ENCODE measurements at places on chromosomes 2 and 18.

DNA sequence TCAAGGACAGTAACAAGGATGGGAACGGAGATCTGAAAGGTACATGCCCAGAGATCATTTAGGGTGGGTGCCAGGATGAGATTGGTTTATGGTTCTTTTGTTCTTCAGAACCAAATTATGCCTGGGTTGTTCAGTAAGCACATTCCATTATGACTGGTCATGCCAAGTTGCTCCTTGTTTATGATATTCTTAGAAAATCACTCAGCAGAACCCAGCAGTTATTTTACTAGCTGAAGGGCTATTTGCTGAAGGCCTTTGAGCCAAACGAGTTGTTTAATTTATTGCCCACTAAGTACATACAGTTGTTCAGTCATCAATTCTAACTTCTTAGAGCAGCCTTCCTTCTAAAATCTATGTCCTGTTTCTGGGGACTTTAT, 635 bp downstream of the SLC3A1 start:
- DNase-seq, result no peak

DNA sequence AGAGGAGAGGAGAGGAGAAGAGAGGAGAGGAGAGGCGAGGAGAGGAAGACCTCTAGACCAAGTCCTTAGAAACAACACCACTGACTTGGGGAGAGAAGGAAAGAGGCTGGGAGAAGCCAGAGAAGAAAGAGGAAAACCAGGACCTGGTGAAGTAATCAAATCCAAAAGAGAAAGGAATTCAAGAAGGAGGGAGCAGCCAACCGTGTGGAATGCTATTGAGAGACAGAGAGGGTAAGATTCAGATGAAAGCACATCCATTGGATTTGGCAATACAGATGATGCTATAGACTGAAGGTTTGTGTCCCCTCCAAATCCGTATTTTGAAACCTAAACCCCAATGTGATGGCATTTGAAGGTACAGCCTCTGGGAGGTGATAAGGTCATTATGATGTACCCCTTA, 50.7 kb downstream of the GALNT14 start:
- DNase-seq, result no peak

DNA sequence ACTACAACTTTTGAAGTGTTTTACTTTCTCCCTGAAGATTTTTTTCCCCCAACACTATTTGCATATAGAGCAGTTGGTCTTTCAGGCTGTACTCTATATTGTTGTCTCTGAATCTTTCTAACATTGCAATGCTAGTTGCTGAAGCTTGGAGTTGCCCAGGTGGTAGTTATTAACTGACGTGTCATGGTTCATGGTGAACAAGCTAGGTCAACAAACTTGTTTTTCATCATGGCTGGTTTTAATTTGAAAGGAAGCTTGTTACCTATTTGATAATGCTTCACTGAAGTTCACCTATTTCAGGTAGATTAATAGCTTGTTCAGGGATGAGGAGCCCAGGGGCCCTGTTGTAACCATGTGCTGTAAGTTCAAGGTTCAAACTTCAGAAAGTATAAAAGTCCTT, 158.8 kb upstream of the ZEB2 start:
- DNase-seq, result no peak

DNA sequence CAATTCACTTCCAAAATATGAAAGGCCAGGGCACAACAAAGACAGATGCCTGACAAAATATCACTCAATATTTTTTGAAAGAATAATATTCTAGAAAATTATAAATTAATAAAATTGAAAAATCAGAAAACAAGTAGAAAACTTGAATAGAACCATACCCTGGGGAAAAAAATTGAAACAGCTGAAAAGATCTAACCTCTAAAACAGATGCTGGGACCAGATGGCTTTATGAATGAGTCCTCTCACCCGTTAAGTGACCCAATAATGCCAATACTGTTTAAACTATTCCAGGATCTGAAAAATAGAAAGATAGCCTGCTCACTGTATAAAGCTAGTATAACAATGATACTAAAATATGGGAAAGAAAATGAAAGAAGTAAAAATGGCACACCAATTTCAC, 322.3 kb upstream of the VWC2L start:
- DNase-seq, result no peak

DNA sequence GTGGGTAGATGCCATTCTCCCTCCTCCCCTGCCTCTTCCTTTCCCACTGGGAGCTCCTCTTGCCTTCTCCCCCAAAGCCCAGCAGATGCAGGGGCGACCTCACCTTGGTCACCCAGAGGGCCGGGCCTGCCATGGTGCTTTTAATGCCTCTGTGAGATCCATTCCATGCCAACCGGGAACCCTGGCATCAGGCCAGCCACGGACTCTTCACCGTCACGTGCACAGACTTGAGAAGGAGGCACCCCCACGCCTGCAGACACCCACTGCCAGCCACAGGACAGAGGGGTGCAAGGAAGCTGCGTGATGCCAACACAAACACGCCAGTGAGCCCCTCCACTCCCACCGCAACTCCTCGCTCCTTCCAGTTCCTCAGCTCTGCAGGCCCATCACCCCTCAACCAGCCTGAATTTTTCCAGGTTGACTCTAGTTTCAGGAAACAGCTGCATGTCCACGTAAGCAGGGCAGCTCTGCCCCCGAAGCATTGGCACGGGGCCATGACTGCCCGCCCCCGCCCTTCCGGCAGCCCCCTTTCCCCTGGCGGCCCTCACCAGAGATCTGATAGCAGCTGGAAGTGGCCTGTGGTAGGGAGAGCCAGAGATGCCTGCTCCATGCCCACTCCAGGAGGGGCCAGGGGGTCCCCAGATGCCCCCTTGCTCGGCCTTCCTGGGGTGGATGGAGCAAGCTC, 50.8 kb downstream of the DNMT3A start:
- no peak for DNase-seq

Measured in stimulated activated naive CD4-positive, alpha-beta T cell treated with Interleukin-2 at 50 U/mL for 16 hours (primary cell).